GM12891 (cell line): ENCODE measurements at places on chromosomes 13 and 19.

DNA sequence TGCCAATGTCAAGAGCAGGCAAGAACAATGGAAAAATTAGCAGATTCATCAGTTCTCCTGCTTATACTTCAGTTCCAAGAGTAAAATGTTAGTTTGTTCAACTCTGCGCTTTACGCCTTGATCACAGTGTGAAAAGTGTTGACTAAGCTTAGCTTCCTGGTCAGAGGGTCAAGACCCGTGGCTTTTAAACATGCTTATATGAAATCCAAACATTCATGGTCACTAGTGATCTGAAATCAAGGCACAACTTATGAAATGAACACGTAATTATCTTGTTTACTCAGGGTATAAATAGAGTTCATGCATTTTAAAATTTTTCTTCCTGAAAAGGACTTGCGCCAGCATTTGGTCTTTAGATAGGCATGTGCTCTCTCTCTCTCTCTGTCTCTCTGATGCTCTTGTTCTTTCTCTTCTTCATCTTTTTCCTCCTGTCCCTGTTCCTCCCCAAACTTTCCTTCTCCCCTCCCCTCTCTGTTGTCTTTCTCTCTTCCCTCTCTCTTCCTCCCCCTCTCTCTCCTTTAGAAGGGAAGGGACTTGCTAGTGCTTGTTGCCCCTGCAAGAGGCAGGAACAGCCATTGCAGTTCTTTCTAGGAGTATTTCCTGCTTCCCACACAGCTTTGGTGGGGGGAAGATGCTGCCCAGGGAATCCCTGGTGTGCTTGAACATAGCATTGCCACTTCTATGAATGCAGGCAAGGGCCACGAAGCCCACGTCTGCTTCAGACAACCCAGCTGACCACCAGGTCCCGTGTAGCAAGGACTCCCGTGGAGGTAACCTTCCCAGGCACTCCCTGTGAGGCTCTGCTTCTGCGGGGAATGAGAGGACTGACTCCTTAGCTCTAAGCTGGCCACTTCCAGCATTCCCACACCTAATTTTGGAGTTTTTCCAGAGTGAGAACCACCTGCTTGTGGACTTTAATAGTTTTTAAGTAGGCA lies 7.1 kb upstream of the ZNF536 start:
- no peak for DNase-seq

GRCh38 chr13:113863524-113864272 lies at the start of gene GAS6:
Gene GAS6, minus strand, starts transcription at chr13:113864076. Its CDS starts 156 bp downstream, at chr13:113863920.
- DNase-seq = peak; percentile 53

- no peak for DNase-seq
These were observed 5.3 kb downstream of the SMIM7 start for GRCh38 chr19:16654627-16655026.

GRCh38 chr13:79939689-79940088 lies 401.2 kb downstream of the SPRY2 start:
- no peak for DNase-seq

- DNase-seq = no peak
These were observed 94.6 kb downstream of the UQCRFS1 start for GRCh38 chr19:29118389-29118788.

- no peak for DNase-seq
These were observed 145.8 kb upstream of the SOX1 start for GRCh38 chr13:111920932-111921705.

GRCh38 chr13:97855570-97856303 lies 97.7 kb upstream of the IPO5 start:
- no peak for DNase-seq

- no peak for DNase-seq
These were observed 9.3 kb upstream of the HIF3A start for GRCh38 chr19:46287585-46287984.

GRCh38 chr13:106593132-106593531 lies 25.2 kb upstream of the ARGLU1 start:
- no peak for DNase-seq
